ENCODE measurements at places on chromosomes 3 and 15.

- no peak overlapping the region for H3K4me3 ChIP-seq
- DNase-seq = no peak
- H3K27ac ChIP-seq = no peak overlapping the region
- no peaks in the 10 kb centered on the region for H3K4me1 ChIP-seq
- H3K27me3 ChIP-seq = no peaks in the 10 kb centered on the region
- no peaks in the 10 kb centered on the region for H3K36me3 ChIP-seq
Observed at GRCh38 chr15:61364871-61365270, 135.8 kb upstream of the RORA start.

GRCh38 chr3:188631291-188632010, 477.5 kb downstream of the LPP start:
- H3K4me3 ChIP-seq = no peak overlapping the region
- no peak overlapping the region for H3K27ac ChIP-seq
- H3K27me3 ChIP-seq = no peaks in the 10 kb centered on the region
- no peak for DNase-seq

- no peaks in the 10 kb centered on the region for H3K4me1 ChIP-seq
- H3K27me3 ChIP-seq = no peaks in the 10 kb centered on the region
- H3K4me3 ChIP-seq = no peak overlapping the region
- no peaks in the 10 kb centered on the region for H3K36me3 ChIP-seq
- no peak for DNase-seq
Observed at GRCh38 chr3:107637416-107638183, 114.8 kb downstream of the BBX start.

- H3K27me3 ChIP-seq = no peaks in the 10 kb centered on the region
- no peak overlapping the region for H3K4me3 ChIP-seq
- DNase-seq = no peak
- H3K36me3 ChIP-seq = no peaks in the 10 kb centered on the region
- no peak overlapping the region for H3K27ac ChIP-seq
Observed at GRCh38 chr15:89928421-89928820, 15.7 kb upstream of the ARPIN start.

All from spinal cord (tissue), 10 donors.